MG63 (cell line): ENCODE measurements at places on chromosomes 3 and 15. TPM values are rescaled to one million over a fixed set of nuclear protein-coding genes. Genes with fewer than 3 reads are reported as not detected.
A peak's percentile ranks its signal among the peaks of the same experiment; 100 is the strongest.

DNA sequence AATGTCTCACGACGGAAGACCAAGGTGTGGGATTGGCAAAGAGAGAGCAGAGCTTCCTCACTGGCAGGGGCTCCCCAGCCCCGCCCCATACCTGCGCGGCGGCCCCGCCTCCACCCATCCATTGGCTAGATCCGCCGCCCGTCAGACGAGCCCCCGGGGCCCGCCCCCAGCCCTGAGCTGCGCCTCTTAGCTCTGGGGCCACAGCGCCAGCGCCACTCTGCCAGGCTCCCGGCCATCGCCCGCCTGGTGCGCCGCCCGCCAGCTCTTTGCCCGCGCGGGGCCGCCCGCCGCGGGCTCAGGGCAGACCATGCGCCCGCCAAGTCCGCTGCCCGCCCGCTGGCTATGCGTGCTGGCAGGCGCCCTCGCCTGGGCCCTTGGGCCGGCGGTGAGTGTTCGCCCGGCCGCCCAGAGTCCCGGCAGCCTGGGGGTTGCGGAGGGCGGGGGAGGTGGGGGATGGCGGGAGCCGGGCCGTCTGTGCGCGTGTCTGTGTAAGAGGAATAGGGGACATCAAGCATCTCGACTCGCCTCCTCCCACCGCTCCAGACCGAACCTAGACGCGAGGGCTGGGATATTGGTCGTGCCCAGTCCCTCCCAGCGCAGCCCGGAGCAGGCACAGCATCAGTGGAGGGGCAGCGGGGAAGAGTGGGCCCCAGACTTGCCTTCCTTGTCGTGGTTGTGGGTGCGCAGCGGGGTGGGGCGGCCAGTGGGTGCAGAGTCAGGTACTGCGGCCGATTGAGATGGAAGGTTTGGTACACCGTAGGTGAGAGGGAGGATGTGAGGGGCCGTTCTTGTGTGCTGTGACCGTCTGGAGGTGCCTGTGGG is at the start of gene VIPR1:
Gene VIPR1, plus strand, starts transcription at position 215 of the 822 bp plus-strand sequence. Its CDS starts 93 bp downstream, at position 308.
- peak; percentile 39 for DNase-seq

- no peak for DNase-seq
Measured at GRCh38 chr3:160447544-160447943, 2.0 kb downstream of the TRIM59 start.

DNA sequence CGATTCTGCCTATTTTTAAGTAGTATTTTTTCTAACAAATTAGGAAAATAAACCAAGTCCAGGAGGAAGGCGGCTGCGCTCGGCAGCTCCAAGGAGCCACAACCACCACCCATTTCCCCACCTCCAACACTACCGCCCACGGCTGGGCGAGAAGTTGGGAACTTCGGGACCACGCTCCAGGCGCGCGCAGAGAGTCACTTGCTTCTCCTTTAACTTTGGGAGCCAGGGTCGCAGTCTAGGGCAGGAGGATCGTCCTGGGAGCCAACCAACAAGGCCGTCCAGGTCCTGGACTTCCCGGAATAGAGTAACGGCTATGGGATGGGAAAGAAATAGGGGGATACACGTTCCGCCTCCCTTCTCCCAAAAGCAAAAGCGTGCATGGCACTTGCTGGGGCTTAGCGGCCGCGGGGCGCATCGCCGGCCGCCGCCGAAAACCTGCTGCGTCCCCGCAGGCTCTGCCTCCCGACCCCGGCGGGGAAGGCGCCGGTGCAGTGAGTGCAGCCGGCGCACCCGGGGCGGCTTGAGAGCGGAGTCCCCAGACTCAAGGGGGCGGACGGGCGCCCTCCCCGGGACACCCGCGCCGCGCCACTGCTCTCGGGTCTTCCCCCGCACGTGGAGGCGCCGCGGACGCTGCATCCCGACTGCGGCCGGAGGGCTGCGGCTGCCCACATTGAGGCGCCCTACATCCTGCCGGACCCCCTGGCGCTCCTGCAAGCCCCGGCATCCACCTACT is 699 bp downstream of the MEGF11 start:
- peak; percentile 23 for DNase-seq

GRCh38 chr3:37125195-37126073 is 48.9 kb downstream of the LRRFIP2 start:
- DNase-seq: no peak

DNA sequence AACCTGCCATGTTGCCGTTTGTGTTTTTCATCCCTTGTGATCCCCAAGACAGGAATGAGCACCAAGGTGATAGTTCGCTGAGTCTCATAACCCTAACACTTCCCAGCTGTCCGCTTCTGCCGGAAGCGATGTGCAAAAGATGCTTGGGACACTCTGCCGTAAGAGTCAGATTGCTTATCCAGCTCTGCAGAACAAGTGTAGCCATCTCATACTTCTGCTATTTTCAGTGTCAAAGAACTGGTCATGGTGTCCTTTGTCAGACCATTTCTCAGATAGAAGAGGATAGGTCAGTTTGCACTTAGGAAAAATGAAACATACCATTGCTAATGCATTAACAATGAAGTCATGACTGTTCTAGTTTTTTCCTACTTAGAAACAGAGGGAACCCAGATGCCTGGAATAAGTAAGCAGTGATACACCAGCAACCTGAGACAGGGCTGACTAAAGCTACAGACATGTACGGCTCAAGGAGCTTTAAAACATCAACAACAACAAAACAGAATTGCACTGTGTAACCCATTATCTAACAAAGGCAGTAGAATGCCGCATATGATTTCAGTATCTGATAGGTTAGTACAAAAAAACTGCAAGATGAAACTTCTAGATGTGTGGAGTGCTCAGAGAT is 134.0 kb upstream of the IL12A start:
- DNase-seq: peak; percentile 71

Gene DNASE1L3
- not detected in 2 replicates for total RNA-seq

GRCh38 chr3:125035217-125035616 is 20.6 kb downstream of the HEG1 start:
- no peak for DNase-seq
